ENCODE measurements at places on chromosomes 2 and 18.

GRCh38 chr2:135708159-135708558, 33.5 kb upstream of the UBXN4 start:
- no peak for DNase-seq

DNA sequence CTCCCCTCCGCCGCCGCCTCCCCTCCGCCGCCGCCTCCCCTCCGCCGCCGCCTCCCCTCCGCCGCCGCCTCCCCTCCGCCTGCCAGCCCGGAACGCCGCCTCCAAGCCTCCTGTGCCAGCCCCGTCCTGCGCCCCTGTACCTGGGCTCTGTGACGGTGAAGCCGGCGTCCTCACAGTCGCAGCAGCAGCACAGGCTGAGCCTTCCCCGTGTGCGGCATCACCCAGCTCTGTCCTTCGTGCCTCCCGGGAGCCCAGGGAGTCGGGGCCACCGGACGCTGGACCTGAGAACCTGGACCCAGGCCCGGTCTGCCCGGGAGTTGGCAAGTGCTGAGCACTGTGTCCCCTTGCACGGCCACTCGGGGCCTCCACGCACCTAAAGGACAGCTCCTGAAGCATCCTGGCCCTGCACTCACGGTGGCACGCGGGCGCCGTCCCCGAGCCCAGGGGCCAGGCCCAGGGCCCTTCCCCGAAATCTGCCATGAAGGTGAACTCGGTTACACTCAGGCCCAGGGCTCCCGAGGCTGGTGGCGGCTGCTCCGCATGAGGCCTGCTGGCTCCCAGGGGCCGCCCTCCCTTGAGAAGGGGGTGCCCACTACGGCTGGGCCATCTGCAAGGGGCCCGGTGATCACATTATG, 32.9 kb downstream of the RTP5 start:
- no peak for DNase-seq

DNA sequence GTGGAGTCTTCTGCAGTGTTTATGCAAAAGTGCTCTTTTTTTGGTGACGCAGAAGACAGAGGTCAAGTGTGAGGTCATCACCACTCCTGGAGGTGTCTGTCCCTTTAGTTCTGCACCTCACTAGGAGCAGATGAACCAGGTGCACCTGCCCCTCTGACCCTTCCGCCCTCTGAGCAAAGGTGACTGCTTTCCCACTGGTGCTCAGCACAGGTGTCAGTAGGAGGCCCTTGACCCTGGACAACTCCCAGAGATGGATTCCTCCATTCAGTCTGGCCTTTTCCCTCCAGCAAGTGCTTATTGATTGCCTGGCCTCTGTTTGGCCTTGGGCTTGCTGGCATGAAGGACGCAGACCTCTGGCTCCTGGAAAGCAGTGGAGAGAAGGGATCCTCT, 8.7 kb upstream of the SLC4A3 start:
- no peak for DNase-seq

DNA sequence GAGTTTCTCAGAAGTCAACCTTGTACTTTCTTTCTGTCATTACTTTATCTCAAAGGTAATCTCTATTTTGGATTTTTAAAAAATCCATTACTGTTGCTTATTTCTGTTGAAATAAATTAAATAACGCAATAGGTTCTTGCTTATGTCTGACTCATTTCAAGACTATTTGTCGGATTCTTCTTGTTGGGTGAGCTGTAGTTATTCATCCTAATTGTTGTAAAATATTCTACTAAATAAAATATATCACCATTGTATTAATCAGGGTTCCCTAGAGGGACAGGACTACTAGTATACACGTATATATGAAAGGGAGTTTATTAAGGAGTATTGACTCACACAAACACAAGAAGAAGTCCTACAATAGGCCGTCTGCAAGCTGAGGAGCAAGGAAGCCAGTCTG, 403.9 kb upstream of the CYRIA start:
- DNase-seq = no peak

GRCh38 chr18:45838302-45839070, 13.0 kb downstream of the SIGLEC15 start:
- no peak for DNase-seq

- no peak for DNase-seq
Measured at GRCh38 chr2:37201208-37201607, 4.9 kb downstream of the CEBPZOS start.

- no peak for DNase-seq
Measured at GRCh38 chr2:192298664-192299063, 103.9 kb upstream of the TMEFF2 start.

GRCh38 chr2:134773759-134774742, 55.3 kb upstream of the TMEM163 start:
- no peak for DNase-seq

- no peak for DNase-seq
Measured at GRCh38 chr2:225457482-225457881, 58.0 kb downstream of the NYAP2 start.

- DNase-seq = no peak
Measured at GRCh38 chr2:207321514-207321913, 155.8 kb upstream of the KLF7 start.

DNA sequence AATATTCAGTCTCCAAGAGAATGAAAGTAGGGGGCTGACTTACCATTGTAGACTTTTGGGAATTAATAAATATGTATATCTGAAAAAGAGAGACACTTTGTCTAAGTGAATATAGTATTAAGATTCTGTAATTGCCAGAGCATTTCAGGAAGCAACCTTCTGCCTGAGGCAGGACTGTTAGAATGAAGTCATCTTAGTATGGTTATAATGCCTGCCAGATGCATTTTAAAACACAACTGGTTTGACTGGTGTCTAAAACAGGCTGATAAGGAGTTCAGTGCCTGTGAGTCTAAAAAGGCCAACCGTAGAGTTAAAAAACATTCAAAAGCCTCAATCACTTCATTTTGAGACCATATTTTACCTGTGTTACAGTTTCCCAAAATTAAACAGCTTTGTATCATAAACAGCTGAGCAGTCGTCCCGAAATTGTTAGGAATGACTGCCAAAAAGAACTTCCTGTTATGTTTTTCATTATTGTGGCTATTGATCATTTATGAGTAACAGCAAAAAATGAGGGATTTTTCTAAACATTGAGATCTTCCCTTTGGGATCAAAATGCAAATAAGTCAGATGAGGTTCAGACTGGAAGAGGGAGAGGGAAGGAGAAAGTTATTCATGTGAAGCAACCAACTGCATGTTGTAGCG, 443.9 kb downstream of the PID1 start:
- DNase-seq = no peak

- no peak for DNase-seq
Measured at GRCh38 chr2:219782737-219783348, 155.4 kb downstream of the SLC4A3 start.

GRCh38 chr2:68193787-68194372, 36.2 kb downstream of the PNO1 start:
- no peak for DNase-seq

- DNase-seq = no peak
Measured at GRCh38 chr2:150587547-150588505, 100.4 kb upstream of the RND3 start.

- no peak for DNase-seq
Measured at GRCh38 chr2:53632714-53633113, 134.9 kb upstream of the CHAC2 start.

DNA sequence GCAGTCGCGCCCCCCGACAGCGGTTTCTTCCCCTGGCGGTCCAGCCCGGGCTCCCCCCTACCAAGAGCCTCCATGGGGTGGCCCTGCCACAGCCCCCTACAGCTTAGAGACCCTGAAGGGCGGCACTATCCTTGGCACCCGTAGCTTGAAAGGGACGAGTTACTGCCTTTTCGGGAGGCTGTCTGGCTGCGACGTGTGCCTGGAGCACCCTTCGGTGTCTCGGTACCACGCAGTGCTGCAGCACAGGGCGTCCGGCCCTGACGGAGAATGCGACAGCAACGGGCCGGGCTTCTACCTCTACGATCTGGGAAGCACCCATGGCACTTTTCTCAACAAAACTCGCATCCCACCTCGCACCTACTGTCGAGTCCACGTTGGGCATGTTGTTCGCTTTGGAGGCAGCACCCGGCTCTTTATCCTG, 475 bp downstream of the SLC4A1AP start:
- no peak for DNase-seq

DNA sequence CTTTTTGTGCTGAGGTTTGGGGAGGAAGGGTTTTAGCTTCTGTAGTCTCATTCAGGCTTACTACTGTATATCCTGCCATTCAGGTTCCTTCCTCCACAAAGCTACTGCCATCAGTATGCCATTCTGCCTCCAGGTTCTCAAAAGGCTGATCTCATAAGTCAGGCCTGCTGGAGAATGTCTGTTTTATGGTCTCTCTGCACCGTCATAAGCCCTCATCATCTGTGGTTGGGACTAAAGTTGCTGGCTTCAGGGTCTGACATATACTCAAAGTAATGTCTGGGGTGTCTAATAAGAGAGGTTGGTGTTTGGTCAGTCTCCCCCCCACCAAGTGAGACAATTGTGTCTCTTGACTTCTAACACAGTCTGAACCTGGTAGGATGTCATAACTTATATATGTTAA, 36.2 kb upstream of the CCBE1 start:
- no peak for DNase-seq

GRCh38 chr2:219314804-219315468, 5.7 kb upstream of the PTPRN start:
- no peak for DNase-seq

- DNase-seq = no peak
Measured at GRCh38 chr18:79754831-79755351, 42.8 kb upstream of the KCNG2 start.

DNA sequence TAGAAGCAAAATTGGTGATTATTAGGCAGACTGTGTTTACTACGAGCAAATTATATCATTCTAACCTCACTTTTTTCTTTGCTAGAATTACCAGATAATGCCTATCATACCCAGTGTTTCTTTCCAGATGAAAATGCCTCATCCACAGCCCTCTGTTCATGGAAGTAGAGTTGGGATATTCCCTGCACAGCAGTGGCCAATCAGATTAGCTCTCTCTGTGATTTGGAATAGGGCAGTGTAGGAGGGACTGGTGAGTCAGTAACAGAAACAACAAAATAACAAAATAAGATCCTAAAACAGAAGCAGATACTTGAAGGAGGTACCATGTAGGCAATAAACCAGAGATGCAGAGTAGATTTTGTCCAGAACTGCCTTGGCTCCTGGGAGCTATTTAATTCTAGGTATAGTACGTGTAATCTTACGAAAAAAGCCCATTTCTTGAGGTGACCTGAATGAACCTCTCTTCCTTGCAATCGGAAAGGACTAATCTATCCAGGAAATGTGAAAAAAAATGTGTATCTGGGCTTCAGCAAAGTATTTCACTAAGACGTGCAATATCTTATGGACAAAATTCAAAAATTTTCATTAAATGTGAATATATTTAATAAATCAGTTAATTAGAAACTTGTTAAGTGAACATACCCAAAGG, 18.4 kb upstream of the TMEM17 start:
- DNase-seq = no peak
